ENCODE measurements at places on chromosomes 3 and 15.

DNA sequence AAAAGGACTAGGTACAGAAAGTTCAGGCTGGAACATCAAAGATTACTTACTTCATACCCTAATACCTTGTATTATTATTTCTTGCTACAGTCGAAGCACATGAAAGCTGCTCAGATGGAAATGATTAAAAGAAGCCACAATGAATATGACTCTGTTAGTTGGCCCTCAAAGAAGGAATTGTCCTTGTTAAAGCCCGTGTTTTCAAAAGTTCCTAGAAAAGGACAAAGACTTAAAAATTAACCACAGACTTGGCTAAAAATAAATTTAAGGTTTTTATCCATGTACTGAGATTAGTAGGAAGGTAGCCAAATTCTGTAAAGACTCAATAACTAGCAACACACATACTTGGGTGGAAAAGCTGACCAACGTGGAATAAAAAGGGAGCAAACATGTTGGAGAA is 251.0 kb upstream of the RARB start:
- DNase-seq, result no peak

- no peak for DNase-seq
Observed at GRCh38 chr3:72398781-72399180, 449.5 kb downstream of the SHQ1 start.

DNA sequence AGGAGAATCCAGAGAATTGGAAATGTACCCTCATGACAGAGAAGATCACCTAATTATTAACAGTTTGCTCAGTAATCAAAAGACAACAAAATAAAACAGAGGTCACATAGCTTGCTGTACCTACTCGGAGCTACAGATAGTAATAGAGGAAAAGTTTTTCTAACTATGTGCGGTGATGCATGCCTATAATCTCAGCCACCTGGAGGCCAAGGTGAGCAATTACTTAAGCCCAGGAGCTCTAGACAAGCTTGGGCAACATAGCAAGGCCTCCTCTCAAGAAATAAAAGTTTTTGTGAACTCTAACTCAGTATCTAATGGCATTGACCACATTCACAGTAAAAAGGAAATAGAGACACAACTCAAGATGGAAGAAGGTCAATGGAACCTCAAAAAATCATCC is 243.6 kb downstream of the ATP8B4 start:
- DNase-seq, result no peak

GRCh38 chr15:67832897-67833709 is 6.7 kb downstream of the RNU6-1 start:
- no peak for DNase-seq

- DNase-seq, result no peak
Observed at GRCh38 chr3:87136066-87136596, 91.0 kb upstream of the CHMP2B start.

DNA sequence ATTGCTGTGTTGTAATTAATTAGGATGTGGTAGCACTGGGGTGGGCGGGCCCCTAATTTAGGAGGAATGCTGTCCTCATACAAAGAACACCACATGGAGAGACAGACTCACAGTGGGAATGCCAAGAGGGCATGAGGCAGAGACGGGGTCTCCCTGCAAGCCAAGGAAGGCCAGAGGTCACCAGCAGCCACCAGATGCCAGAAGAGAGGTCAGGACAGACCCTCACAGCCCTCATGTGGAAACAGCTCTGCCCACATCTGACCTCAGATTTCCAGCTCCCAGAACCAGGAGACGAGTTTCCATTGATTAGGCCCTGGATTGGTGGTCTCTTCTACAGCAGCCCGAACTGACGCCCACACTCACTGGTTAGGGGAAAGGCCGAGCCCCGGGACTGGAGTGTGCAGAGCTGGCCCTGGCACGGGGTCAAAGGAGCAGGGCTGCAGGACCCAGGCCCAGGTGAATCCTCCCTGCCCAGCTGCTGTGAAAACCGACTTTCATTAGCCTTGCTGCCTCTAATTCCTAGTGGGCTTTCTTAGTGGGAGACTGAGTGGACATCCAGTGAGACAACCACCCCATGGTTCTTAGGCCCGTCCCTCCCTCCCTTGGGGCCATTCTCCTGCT is 43.0 kb upstream of the SLC41A3 start:
- DNase-seq, result no peak

DNA sequence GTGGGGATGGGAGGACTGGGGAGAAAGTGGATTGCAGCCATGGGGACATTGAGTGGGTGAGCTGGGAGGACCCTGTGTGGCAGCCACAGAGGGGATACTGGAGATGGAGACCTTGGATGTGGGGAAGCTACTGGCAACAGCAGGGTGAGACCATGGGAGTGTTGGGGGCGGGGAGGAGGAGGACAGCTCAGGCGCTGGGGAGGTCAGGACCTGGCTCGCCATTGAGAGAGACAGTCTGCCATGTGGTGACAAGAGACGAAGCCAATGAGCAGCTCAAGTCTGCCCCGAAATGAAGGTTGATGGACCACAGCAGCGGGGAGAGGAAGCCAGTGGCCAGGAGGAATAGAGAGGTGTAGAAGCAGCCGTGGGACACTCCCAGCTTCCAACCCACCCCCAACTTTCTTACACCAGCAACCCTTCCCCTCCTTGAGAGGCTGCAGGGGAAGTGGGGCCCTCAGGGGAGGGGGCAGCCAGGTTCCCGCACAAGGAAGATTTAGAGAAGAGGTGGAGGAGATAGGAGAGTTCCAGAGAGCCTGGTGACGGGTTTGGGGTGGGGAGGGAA is 118.1 kb downstream of the ASB7 start:
- DNase-seq, result no peak

- DNase-seq, result no peak
Observed at GRCh38 chr3:159147813-159148212, 346.0 kb downstream of the MFSD1 start.

DNA sequence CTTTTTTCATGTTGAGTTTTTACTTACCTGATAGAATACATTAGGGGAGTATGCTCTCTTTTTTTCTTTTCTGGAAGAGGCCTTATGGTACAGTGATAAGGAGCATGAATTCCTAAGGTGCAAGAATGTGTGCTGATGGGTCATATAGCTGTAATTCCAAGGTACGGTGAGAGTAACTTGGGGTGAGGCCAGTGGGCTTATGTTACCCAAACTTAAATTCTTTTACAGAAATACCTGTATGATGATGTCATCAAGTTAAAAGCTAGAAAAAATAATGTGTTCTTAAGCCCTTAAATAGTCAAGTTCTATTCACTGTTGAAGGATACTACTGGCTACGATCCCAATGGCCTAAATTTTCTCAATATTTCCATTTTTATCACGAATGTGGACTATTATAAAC is 111.2 kb downstream of the GMPS start:
- DNase-seq, result no peak

DNA sequence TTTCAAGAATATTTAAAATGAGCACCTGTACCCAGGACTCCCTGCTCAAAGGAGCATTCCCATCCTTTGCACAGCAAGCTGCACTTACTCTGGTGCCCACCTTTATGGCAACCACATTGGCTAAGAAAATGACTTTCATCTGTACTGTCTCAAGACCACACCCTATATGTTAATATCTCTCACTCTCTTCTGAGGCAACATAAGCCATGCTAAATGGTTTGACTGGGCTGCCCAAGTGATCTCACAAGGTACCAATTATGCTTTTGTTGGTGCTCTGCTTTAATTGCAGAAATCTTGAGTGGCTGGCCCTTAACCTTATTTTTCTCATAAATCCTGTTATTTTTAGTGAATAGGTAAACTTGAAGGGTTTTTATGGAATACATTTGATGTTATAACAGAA is 17.7 kb downstream of the RYK start:
- no peak for DNase-seq

GRCh38 chr15:41695750-41696436 is 35.7 kb downstream of the MGA start:
- peak; percentile 7 for DNase-seq

GRCh38 chr3:56855856-56856512 is 54.2 kb upstream of the ARHGEF3 start:
- DNase-seq, result no peak

DNA sequence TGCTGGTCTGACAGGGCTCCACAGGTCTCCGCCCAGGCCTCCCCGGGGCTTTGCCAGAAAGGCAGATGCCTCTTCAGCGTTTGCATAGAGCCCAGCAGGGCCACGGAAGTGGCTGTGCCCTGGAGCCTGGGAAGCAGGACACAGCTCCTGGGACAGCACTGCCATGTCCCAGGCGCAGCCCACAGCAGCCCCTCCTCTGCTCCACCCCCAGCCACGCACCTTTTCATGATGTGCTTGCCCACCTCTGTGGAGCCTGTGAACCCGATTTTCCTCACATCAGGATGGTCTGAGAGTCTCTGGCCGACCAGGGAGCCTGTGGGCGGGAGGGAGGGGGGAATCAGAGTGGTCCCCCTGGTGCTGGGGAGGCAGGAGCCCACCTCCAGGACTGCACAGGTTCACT is 33.9 kb upstream of the SLC41A3 start:
- DNase-seq, result no peak

DNA sequence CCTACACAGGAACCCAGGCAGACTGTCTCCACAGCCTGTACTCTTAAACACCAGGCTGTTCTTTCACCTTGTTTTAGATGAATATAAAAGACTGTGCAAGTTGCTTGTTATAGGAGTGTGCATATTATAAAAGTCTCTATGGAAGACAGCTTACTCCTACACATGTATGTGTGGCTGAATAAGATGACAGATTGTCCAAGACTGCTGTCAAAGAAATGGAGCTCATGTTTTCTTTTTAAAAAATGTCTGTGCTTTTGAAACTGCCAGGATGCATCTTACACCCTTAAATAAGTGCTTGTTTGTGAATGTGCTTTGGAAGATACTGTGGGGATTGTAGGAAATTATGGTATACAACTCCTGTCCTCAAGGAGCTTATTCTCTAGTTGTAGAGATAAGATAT is 237.4 kb downstream of the BBX start:
- no peak for DNase-seq

- DNase-seq, result no peak
Observed at GRCh38 chr3:193507566-193507965, 47.1 kb downstream of the ATP13A4 start.

DNA sequence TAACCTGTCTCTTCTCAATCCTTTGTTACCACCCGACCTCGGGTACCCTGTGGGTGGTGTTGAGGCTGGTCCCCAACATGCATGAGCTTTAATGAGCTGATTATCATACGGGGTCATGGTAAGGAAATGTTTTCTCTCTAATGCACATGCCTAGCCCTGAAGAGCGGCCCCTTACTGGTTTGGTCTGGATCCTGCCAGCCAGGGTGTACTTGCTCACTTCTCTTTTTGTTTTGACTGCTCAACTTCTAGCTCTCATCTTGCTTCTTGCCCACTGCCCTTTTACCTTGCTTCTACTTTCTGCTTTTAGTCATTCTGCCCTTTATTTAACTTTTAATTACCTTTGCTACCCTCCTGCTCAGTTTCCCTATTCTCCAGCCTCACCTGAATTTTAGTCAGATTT is 44.3 kb upstream of the ACAD9 start:
- no peak for DNase-seq

DNA sequence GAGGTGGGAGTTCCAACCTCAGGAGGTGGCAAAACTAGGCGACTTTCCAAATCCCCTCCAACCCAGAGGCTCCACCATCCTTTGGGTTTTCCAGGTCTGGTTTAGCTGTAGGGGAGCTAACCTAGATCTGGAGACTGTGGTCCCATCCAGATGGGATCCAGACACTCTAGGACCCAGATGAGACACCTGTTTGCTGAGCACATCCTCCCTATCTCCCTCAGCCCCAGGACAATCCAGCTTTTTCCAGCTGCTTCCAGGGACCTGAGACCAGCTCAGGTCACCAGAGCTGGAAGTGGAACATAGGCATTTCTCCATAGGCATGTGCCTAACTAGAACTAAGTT is 18.2 kb downstream of the CRTAP start:
- no peak for DNase-seq

GRCh38 chr3:108342837-108343486 is 46.6 kb downstream of the HHLA2 start:
- DNase-seq, result no peak

DNA sequence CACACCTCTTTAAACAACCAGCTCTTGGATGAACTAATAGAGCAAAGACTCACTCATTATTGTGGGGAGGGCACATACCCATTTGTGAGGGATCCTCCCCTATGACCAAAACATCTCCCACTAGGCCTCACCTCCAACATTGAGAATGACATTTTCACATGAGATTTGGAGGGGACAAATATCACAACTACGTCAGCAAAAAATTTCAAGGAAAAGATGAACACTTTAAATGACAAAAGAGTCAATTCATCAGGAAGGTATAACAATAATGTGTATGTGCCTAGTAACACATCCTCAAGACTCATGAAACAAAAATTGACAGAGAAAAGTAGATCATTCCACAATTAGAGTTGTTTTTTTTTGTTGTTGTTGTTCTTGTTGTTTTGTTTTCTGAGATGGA is 38.4 kb upstream of the CHD2 start:
- DNase-seq, result no peak

- DNase-seq, result no peak
Observed at GRCh38 chr15:89090791-89091626, 2.8 kb downstream of the ABHD2 start.

GRCh38 chr3:46863261-46863782 is at the start of gene MYL3:
TSS of gene MYL3 (minus strand) at chr3:46863444. CDS start at chr3:46863390, 54 bp downstream.
- DNase-seq, result no peak

DNA sequence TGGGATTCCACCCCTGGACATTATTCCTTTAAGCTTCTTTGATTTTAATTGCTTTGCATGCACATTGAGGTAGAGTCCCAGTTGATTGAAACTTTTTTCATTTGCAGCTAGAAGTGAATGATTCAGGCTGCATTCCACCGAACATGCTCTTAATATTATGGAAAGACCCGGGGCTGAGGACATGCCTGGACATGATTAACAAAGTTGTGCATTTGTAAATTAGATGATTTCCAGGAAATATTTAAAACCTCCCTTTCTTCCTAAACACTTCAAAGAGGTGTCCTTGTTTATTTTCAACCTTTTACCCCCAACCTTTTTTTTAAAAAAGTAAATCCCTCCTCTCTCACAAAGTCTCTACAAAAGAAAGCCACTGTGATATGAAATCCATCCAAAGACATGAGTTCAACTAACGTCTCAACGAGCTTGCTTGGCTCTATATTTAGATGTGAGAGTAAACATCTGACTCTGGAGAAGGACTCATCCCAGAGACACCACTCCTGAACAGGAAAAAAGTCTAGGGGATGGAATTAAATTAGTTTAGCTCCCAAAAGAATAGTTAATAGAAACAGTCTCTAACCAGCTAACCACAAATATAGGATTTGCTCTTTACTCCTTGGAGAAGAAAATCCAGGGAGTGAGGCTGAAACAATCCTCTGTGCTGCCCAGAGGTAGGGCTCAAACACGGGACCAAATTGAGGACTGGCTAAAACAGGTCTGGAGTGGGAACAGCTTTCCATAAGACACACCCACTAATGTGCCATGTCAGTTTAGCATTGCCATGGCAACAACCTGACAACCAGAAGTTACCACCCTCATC is 83.1 kb downstream of the XXYLT1 start:
- no peak for DNase-seq

DNA sequence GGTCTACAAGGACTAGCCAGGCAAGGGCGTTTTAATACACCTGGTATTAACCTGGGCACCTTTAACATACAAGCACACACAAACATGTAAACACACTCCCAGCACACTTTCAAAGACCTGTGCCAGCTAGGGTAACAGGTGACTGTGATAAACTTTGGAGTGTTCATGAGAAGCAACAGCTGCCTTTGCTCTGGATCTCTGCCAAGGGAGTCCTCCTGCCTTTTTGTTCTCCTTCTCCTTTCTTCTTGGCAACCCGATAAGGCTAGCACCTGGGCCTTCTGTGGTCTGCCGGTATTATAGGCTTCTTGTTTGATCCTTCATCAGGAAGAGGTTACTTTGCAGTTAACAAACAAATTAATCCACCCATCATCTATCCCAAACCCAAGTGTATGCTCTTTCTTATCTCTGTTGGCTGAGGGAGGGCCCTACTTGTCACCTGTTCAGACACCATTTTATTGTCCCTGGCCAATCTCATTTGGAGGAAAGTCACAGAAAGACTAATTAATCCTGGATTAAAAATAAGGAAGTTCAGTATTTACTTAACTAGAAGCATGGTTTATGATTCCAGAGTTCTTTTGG is at the start of gene RETNLB:
Gene RETNLB, minus strand, starts transcription at position 7 of the 579 bp plus-strand sequence. CDS start 225 bp downstream, outside the sequence.
- DNase-seq, result no peak

All from NCI-H1694 (cell line).